LHCN-M2 (cell line): ENCODE measurements at places on chromosomes 2 and 18. TPM values are rescaled to one million over a fixed set of nuclear protein-coding genes. Genes with fewer than 3 reads are reported as not detected.

- DNase-seq, result no peak
Measured at GRCh38 chr2:137005210-137005609, 239.9 kb downstream of the THSD7B start.

GRCh38 chr2:232967474-232967873, 45.6 kb downstream of the NGEF start:
- DNase-seq, result no peak

GRCh38 chr2:29940706-29941105, 19.3 kb upstream of the ALK start:
- no peak for DNase-seq

DNA sequence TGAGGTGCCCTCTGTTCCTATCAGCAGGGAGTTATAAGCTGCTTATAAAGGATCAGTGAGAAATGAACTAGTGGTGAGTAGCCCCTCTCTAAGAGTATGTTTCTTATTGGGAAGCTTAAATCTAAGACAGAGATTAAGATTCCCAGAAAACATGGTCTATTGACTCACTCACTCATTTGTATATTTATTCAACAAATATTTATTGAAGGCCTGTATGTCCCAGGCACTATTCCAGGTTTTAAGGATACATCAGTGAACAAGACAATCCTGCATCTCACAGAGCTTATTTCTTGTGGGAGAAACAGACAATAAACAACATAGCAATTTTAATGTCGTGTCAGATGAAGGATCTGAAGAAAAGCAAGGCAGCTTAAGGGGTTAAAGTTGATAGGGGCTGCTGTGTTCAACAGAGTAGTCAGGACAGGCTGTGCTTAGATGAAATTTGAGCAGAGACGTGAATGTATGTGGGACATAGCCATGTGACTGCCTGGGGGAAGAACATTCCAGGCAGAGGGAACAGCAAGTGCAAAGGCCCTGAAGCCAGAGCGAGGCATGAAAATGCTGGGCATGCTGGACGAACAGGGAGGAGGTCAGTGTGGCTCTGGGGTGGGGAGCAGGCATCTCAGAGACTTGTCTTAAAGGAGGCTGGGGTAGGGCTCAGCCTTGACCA, 14.8 kb upstream of the PSD4 start:
- no peak for DNase-seq

- DNase-seq, result no peak
Measured at GRCh38 chr18:36758623-36759022, 70.2 kb downstream of the TPGS2 start.

DNA sequence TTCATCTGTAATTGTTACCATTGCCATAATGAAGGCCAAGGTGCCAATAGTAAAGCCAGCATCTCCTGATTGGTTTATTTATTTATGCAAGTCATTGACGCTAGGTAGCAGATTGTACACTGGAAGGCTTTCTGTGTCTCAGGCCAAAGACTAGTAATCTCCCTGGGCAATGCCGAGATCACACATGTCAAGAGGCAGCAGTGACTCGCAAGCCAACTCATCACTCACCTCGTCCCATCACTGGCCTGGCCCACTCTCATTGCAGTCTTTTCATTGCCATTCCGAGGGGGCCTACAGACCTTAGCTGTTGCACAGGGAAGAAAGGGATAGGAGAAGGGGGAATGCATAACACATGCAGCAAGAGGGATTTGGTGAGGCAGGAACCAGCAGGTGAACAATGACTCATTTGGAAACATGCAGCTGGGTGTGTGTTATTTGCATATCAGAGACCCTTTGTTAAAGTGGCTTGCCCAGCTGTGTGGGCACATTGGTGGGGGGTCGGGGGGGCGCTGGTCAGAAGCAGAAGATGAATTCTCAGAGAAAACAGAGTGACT, 448.7 kb upstream of the HNRNPA3 start:
- no peak for DNase-seq

GRCh38 chr2:218785103-218785502, 3.2 kb downstream of the CYP27A1 start:
- DNase-seq, result no peak

DNA sequence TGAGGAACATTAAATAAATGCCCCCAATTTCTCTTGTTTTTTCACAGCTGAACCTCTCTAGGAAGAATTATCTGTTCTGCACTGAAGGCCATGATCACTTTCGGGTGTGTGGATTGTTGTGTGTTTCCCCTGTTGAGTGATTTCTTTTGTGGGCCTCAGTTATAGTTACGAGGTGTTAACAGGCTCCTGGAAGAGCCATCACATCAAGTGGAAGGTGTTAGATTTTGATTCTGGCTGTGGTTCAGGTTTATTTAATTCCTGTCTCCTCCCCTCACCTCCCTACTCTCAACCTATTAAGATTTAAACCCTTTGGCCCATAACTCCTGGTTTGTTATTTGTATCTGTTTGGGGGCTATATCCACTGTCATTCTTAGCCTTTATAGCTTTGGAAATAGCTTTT, 182.8 kb downstream of the AGPS start:
- no peak for DNase-seq

DNA sequence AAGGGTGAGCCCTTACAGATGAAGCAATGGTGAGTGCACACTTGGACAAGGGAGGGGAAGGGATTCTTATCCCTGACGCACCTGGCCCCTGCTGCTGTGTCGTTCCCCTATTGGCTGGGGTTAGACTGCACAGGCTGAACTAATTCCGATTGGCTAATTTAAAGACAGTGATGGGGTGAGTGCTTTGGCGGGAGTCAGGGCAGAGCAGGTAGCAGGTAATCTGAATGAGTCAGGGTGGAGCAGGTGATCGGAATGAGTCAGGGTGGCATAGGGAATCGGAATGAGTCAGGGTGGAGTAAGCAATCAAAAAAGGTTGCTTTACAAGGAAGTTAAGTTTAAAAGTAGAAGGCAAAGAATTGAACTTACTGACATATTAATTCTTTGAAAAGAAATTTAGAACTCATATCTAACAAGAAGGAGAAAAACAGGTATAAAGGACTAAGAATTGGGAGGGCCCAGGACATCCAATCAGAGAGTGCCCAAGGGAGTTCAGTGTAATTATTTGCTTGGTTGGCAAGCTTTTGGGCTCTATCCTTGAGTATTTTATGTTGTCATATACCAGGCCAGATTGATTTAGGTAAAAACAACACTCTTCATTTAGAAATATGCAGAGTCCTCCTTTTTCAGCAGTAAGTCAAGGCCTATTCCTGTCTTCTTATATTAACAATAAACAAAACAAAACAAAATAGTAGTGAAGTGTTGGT, 52.3 kb upstream of the RALBP1 start:
- no peak for DNase-seq

DNA sequence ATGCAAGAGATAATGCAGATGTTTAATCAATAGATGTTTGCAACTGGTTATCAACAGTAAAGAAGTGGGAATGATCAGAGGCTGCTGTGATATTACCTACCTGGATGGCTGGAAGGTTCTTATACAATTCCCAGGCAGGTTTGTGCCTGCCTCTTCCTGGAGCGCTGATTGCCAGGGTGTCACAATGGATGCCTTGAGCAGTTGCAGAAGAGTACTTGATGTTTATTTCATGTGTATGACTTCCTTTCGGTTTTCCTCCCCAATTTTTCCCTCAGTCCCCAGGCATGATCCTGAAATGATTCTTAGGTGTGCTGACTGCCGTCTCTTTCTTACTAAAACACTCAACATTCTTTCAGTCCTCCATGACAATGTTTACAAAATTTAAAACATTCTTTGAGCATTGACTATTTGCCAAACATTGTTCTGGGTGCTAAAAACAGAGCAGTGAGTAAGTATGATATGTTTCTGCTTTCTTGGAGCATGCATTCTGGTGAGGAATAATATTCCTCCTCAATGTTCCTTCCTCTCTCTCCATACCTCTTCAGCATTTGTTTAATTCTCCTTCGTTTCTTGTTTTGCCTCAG, 416.6 kb upstream of the TRIB2 start:
- no peak for DNase-seq

DNA sequence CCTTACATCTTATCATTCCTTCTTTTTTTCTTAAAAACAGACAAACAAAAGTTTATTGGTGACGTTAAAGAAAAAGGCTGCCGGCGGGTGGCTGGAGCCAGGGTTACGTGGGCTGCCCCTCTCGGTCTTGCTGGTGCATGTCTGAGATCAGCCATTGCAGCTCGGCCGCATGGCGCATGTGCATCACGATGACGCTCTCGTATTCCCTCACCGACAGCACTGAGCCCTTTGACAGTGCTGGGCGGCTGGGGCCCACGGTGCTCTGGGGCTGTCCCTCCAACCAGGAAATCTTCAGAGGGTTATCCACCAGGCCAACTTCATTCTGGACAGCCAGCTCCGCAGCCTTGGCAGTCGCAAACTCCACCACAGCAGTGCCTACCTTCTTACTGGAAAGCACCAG, 1081.8 kb upstream of the TMEFF2 start:
- no peak for DNase-seq

- DNase-seq, result no peak
Measured at GRCh38 chr2:3251946-3252345, 125.7 kb downstream of the EIPR1 start.

DNA sequence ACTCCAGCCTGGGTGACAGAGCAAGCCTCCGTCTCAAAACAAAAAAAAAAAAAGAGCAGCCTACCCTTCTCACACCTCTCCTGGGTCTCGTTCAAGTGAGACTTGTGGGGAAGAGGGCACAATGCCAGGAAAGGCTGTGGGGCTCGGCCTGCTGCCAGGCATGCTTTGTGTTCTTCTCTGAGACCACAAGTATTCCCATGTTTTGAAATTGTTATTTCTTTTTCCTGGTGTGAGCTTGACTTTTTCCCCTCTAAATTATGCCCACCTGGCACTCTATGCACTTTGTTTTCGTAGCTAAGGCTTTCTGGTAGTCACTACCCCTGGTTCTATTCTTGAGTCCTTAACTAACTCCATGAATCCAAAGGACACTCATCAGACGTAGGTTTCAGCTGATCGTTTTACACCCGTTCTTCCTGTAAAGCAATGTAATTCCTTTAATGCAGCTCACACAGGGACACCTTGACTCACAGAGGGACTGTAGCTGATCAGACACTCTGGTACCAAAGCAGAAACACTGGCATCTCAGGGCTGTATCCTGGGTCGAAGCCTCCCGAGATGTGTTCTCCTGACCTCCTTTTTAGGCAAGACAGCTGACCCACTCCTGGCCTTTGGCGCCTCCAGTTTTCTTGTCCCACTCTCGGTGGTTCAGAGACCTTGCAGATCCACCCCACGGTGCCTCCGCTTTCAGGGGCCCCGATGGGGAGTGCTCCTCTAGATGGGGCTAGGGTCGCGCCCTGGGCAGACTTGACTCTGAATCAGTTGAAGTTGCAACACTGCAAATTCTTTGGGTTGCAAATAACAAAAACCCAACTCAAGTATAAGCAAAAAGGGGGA, 193.3 kb upstream of the AGAP1 start:
- peak; percentile 63 for DNase-seq

The HYCC2 gene
- 3.6 and 3.7 TPM in 2 replicates for total RNA-seq

The POMC gene
- total RNA-seq, result not detected in 2 replicates

The THOC1 gene
- 35.8 and 38.1 TPM in 2 replicates for total RNA-seq

The CHST9 gene
- not detected in 2 replicates for total RNA-seq

The POLR1A gene
- total RNA-seq, result 26.7 and 31.4 TPM in 2 replicates

The UGP2 gene
- 216 and 261 TPM in 2 replicates for total RNA-seq

The PLEKHH2 gene
- 1.1 and 2.8 TPM in 2 replicates for total RNA-seq

The FAM228A gene
- not detected in 2 replicates for total RNA-seq

The LYPD1 gene
- not detected in 2 replicates for total RNA-seq

The CAVIN2 gene
- total RNA-seq, result 388 and 506 TPM in 2 replicates
